KBM-7 (cell line): ENCODE measurements at places on chromosomes 13 and 19.

GRCh38 chr19:55902080-55902751 lies 29.9 kb downstream of the NLRP13 start:
- no peak for DNase-seq

DNA sequence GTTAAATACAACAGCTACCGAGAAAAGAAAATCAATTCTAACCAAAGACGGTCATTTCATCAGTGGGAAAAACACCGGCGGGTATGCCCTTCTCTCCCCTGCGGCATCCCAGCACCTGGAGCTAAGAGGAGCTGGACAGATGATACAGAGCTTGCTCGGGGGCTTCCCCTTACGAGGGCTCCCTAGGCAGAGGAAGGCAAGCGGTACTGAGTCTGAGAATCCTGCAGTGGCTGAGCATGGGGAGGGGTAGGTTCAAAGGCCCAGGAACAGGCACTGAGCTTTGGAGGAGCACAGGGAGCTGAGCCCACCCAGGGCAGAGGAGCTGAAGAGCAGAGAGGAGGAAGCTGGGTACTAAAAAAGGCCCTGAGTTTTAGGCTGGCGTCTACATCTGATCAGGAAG lies 12.7 kb downstream of the STK24 start:
- DNase-seq = no peak

DNA sequence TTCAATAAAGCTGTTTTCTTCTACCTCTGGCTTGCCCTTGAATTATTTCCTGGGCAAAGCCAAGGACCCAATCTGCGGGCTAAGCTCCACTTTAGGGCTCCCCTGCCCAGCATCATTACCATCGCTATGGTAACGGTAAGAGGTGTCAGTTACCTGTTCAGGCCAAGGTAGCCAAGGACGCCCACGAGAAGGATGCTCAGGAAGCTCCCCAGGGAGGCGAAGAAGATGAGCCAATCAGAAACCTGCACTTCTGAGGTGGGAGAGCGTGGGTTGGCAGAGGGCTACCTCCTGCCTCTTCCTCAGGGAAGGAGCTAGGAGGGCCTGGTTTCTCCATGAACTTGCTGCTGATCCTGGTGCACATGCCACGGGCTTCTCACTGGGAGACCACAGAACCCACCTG lies 24.7 kb downstream of the IL12RB1 start:
- no peak for DNase-seq

GRCh38 chr19:36819130-36819630 lies 19.0 kb downstream of the ZNF790 start:
- DNase-seq = no peak

- DNase-seq = no peak
These were observed 3.8 kb downstream of the KDM4B start for GRCh38 chr19:4972509-4973230.

DNA sequence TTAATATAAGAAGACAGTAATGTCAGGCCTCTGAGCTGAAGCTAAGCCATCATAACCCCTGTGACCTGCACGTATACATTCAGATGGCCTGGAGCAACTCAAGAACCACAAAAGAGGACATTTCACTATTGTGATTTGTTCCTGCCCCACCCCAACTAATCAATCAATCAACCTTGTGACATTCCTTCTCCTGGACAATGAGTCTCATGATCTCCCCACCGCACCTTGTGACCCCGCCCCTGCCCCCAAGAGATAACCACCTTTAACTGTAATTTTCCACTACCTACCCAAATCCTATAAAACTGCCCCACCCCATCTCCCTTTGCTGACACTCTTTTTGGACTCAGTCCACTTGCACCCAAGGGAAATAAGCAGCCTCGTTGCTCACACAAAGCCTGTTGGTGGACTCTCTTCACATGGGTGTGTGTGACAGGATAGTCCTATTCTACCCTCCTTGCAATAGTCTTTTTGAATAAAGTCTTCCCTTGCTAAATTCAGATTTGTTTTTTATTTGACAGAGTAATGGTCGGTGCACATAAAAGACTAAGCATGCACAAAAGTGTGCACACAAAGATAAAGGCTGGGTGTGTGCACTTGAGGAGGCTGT lies 14.0 kb downstream of the CD70 start:
- DNase-seq = no peak

- no peak for DNase-seq
These were observed 3.8 kb upstream of the SLC6A16 start for GRCh38 chr19:49328741-49329140.

DNA sequence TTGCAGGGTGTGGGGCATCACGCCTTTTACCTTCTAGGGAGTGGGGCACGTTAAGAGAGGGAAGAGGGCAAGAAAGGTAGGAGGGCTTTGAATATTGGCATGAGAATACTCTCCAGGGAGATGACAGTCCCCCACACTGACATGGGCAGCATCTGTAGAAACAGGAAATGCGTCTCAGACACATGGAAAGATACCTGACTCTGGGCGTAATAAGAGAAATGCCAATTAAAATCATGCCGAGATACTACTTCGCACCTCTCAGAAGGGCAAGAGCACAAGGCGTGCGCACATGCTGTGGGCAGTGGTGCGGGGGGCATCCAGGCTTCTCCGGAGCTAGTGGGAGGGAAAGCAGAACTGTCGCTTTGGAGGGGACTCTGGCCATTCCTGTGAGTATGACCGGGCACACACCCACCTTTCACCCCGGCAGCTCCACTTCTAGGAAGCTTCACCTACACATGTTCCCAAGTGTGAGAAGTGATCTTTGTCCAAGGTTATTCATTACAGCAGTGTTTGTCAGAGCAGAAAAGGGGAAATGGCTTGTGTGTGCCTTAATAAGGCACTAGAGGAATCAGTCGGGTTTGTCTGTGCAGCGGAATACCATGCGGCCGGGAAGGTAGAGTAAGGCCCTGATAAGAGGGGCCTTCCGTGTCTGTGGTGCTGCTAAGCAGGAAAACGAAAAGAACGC lies 99.5 kb downstream of the SIPA1L3 start:
- peak; percentile 69 for DNase-seq

- DNase-seq = no peak
These were observed 245.2 kb downstream of the RBM26 start for GRCh38 chr13:79160818-79161217.

GRCh38 chr13:100129605-100130004 lies 40.7 kb downstream of the PCCA start:
- DNase-seq = peak; percentile 47

DNA sequence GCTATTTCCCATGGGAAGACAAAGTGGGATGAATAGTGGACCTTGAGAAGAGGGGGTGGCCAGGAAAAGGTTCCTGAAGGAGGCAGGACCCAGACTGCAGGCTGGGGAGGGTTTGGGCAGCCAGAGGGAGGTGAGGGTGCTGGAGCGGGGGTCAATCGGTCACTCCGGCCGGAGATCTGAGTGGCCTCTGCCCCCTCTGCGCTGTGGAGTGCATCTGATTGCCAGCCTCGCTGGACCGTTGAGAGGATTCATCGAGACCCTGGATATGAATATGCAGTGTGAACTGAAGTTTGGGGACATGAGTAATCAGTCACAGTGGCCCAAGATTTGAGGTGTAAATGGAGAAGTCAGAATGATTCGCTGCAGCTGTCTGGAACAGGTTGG lies 5.5 kb upstream of the ZNF580 start:
- DNase-seq = no peak
